ENCODE measurements at places on chromosomes 3 and 15. TPM values are rescaled to one million over a fixed set of nuclear protein-coding genes. Genes with fewer than 3 reads are reported as not detected.

GRCh38 chr3:193771653-193772421 is 178.8 kb downstream of the OPA1 start:
- no peak for DNase-seq

- DNase-seq = no peak
Measured at GRCh38 chr15:88649753-88650551, 11.1 kb downstream of the ISG20 start.

DNA sequence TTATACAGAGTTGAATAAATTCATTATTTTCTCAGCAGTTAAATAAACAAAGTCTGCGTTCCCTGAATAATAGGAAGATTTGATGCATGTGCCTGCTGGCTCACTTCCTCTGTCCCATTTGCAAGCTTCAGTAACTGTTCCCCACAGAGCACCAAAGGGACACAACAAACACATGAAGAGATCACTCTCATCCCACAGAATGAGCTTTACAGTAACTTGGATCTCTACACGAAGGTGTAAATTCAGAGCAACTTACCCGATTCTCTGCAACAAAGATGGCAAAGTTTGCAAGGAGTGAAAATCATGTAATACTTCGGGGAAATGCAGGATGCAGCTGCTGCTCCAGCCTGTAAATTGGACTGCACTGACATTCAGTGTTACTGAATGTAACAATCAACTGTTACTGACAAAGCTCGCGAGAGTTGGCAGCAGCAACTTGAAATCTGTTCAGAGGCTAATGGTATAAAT is at the start of gene BCHE:
Gene BCHE, minus strand, starts transcription at position 366 of the 468 bp plus-strand sequence. CDS start 6,390 bp downstream, outside the sequence.
- DNase-seq = peak; percentile 56

MEX3B gene
- 1.3 TPM for total RNA-seq

DNA sequence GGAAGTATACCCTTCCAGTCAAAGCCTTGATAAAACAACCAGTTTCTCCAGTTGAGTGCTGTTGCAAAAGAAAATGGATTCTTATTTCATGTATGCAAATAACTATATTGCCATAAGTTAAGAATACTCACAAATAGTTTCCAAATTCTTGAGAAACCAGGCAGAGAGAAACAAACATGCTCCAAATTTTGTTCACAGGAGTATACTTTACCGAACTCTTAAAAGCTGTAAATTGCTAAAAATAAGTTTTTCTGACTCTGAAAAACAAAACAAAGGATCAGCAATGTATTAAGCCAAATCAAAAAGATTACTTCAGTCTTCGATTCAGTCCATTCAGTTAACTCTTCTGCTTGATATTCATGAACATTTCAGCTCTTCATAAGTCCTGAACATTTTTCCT is 646.5 kb downstream of the MCTP2 start:
- DNase-seq = no peak

DNA sequence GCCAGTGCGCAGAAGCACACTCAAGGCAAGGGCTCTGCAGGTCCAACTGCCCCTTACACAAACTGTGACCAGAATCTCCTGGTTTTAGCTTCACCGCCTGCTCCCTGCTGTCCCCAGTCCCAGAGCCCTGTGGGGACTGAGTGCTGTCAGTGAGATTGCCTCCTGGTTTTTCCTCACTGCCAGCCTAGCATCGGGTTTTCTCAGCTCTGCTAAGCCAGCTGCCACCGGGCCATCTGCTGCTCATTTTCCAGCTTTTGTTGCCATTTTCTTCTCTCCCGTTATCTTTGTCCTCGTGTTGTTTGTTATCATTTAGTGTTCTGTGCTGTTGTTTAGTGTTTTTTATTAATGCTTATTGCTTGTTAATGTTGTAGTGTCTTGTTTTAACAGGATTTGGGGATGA is 79.5 kb upstream of the BLM start:
- no peak for DNase-seq

GRCh38 chr3:9809239-9809614 is 835 bp upstream of the TTLL3 start:
- DNase-seq = no peak

- DNase-seq = no peak
Measured at GRCh38 chr3:85433319-85433718, 474.5 kb downstream of the CADM2 start.

CPN2 gene
- total RNA-seq = not detected

- no peak for DNase-seq
Measured at GRCh38 chr3:8854656-8855055, 85.2 kb upstream of the OXTR start.

DNA sequence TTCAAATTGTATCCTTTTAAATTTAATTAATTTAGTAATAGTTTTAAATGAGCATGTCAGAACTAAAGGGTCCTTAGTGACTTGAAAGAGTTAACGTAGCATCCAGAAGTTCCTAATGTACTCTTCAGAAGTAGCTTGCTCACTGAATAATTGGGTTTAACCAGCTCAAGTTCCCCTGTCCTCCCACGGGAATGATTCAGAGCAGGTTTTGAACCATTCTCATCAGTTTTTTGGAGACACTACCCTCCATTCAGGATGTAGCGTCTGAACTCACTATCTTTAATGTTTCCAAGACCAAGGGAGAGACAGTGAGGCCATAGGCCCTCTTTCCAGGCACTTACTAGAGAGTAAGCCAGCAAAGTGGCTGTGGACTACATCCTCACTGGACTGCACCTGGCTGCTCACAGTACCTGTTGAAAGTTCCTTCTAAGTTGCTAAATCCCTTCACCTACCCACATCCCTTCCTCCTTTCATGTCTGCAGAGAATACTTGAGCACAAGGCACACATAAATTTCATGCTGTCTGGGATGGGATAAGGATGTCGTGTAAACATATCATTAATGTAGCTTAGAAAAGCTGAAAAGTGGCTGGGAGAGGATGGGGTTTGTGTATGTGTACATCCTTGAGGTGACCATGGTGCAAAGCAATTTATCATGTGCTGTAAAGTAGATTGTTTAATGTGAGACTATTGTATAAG is 146.3 kb downstream of the PLCL2 start:
- no peak for DNase-seq

DNA sequence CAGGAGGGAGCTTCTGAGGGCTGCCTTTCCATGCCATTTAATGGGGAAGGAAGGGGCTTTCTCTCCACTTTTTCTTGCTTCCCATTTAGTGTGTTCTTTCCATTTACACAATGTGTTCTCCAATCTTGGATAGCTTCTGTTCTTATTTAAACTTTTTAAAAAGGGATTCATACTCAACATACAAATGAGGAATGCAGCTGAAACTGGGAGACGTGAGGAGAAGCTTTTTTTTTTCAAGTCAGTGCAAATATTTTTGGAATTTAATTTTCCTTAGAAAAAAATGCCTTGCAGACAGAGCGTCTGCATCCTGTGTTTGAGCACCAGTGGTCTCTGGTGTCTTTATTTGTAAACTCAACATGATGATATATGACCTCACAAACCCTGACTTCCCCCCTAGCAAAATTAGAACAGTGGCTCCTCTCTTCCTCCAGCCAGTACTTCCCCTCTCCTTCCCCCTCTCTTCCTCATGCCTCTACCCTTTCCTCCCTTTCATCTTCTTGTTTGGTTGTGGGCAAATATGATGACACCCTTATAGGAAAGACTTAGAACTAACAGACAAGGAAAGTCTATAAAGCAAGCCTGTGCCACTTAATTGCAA is 48.1 kb upstream of the PCSK6 start:
- no peak for DNase-seq

MIX23 gene
- total RNA-seq = 62.3 TPM

GRCh38 chr3:167115331-167115934 is 264.7 kb downstream of the ZBBX start:
- DNase-seq = no peak

GRCh38 chr3:69590111-69590510 is 149.2 kb upstream of the MITF start:
- no peak for DNase-seq

GRCh38 chr3:53773611-53774368 is 72.4 kb downstream of the CHDH start:
- peak; percentile 47 for DNase-seq

- DNase-seq = no peak
Measured at GRCh38 chr3:120850381-120851295, 57.4 kb upstream of the STXBP5L start.

DNA sequence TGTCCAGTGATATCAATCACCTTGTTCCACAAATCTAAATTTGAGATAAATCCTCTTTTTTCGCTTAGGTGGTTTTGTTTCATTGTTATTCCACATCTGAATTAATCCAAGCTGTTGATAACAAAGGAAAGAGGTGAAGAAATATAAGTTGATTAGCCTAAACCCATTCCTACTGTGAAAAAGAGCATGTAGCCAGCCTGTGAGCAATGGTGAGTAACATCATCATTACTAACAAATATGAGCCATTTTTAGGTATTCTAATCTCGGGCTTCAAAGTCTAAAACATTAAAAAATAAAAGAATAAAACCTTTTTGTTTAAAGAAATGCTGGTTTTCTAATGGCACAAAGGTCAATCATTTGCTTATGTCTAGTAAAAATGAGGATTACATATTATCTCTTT is 52.1 kb upstream of the P3H2 start:
- no peak for DNase-seq

GASK1A gene
- 0.99 TPM for total RNA-seq

GRCh38 chr3:198032039-198032936 is 72.3 kb downstream of the LMLN start:
- DNase-seq = no peak

- no peak for DNase-seq
Measured at GRCh38 chr3:11696054-11696453, 52.3 kb upstream of the VGLL4 start.

GRCh38 chr3:143151004-143151731 is 31.6 kb downstream of the CHST2 start:
- DNase-seq = no peak

DNA sequence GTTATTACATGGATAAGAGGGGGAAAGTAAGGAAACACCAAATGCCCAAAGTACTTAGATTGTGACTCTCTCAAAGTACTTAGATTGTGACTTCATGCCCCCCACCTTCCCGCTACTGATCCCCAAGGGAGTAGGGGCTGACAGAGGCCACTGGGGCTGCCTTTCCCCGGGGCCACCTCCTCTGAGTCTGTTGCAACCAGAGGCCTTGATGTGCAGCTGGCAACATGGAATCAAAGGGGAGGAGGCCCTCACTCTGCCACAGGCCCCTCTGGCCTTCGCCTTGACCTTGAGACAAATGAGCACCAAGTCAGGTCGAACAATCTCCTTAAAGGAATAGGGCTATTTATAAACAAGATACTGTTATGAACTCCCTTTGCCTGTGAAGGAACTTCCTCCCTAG is 62.5 kb downstream of the LRTM1 start:
- no peak for DNase-seq

GRCh38 chr3:164179110-164179774 is 899.1 kb downstream of the SI start:
- no peak for DNase-seq

DNA sequence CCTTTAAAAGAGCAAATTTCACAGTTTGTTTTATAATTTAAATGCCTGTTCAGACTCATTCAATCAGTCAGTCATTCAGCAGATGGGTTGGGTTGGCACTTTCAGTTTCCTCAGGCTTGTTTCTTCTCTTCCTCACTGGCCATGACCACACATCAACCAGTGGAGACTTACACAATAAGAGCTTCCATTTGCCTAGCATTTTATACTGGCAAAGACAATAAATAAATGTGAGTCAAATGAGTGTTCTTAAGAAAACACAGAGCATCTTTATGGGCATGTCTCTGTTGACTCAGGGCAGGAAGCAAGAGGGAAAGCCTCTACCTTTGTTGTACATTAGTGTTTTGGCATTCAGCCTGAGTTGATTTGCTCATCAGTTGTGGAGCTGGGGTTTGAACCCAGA is 122.6 kb downstream of the EPHB1 start:
- no peak for DNase-seq

TNNC1 gene
- not detected for total RNA-seq

MORC1 gene
- total RNA-seq = not detected

- DNase-seq = no peak
Measured at GRCh38 chr15:47998619-47999019, 122.2 kb upstream of the SLC24A5 start.

HIGD2B gene
- not detected for total RNA-seq

- no peak for DNase-seq
Measured at GRCh38 chr3:194475978-194476377, 10.8 kb downstream of the ATP13A3 start.

GRCh38 chr3:174863488-174863887 is 4.4 kb downstream of the NAALADL2 start:
- peak; percentile 87 for DNase-seq

GRCh38 chr15:29135309-29135657 is 134.3 kb downstream of the NSMCE3 start:
- DNase-seq = no peak

SKOR1 gene
- not detected for total RNA-seq

DNA sequence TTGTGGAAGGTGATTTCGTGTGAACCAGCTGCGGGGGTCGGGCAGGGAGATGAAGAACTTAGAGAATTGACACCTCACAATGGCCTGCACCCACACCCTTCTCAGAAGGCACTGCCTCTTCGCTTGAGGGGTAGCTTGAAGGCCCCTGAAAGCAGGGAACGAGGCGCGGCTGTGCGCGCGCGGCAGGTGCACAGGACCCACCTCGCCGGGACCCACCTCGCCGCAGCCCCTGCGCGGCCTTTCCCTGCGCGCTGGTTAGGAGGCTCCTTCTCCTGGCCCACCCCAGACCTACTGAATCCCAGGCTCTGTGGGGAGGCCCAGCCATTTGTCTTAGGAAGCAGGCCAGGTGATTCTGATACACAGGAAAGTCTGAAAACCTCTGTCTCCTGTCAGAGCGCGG is 46.2 kb upstream of the ATP10A start:
- DNase-seq = no peak

DNA sequence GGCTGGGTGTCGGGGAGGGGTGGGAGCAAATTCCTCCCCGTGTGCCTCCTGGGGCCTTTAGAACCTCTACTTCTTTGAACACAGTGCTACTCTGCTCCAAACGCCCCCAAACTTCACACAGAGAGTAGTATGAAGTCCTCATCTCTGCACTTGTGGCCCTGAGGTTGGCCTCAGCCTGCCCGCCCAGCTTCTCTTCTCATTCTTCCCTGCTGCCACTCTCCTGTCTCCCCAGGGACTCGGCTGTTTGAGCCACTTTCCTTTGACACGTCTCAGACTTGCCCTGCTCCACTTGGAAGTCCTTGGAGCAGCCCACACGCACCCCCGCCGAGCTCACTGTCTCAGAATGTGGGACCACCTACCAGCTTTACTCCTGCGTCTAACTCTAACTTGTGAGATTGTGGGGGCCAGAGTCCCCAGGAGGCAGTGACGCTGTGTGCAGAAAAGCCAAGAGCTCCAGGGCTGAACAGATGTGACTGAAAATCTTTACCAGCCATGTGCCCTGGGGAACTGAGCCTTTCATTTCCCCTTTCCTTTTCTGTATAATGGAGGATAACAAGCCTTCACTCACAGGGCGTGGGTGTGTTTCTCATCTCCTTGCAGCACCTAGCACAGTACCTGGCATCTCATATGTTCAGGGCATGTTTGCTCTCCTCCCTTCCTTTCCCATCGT is 233.6 kb upstream of the CTDSPL start:
- DNase-seq = no peak

GRCh38 chr3:15325228-15325627 is 7.2 kb downstream of the SH3BP5 start:
- no peak for DNase-seq
